ENCODE measurements at places on chromosomes 6 and 20. TPM values are rescaled to one million over a fixed set of nuclear protein-coding genes. Genes with fewer than 3 reads are reported as not detected.

Gene CALHM4
- polyA plus RNA-seq: not detected

Gene GABRR1
- not detected for polyA plus RNA-seq

Gene MYH7B
- polyA plus RNA-seq: 9.6 TPM

Gene IGF2R
- polyA plus RNA-seq: 27.6 TPM

Gene SLC17A2
- not detected for polyA plus RNA-seq

Gene PRDM13
- polyA plus RNA-seq: not detected
